Effector memory CD8-positive, alpha-beta T cell (primary cell): ENCODE measurements at places on chromosomes 6 and 20.

GRCh38 chr6:3795836-3796718 lies 44.6 kb upstream of the PXDC1 start:
- no peak overlapping the region for H3K27ac ChIP-seq
- H3K36me3 ChIP-seq, result no peaks in the 10 kb centered on the region
- no peaks in the 10 kb centered on the region for H3K4me1 ChIP-seq
- no peak overlapping the region for H3K4me3 ChIP-seq
- DNase-seq, result no peak

DNA sequence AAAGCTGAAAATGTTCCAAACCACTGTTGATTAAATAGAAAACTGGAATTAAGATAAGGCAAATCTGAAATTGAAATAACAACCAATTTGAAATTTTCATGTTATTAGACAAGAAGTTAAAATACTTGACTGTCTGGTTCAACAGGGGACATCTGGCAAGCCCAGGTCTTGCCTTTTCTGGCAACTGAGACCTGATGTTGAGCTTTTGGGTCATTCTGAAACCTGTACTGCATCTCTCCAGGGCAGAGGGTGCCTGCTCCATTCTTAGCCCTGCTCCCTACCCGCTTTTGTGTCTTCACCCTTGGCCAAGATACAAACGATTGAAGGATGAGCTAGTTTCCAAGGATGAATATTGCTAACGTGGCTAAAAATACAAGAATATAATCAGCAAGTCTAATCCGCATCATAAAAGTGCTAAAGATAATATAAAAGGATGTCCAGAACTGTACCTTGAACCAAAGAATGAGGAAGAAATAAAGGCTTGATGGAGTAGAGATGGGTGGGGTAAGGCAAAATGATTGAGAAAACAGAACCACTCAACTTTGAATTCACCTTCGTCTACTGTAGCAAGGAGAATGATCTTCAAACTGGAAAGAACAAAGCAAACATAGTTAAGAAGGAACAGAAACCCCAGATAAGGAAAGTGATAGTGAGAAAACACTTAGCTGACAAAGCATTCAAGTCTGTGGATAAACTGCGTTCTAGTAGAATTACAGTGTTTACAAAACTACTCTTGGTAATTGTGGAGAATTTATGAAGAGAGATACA lies 109.8 kb upstream of the MAN1A1 start:
- H3K4me1 ChIP-seq, result peaks cover 4% of the 10 kb centered on the region
- no peak for DNase-seq
- peaks cover 5% of the 10 kb centered on the region for H3K27me3 ChIP-seq
- no peak overlapping the region for H3K27ac ChIP-seq

- H3K27me3 ChIP-seq, result peaks cover 50% of the 10 kb centered on the region
- H3K36me3 ChIP-seq, result no peaks in the 10 kb centered on the region
- no peak for DNase-seq
- H3K4me3 ChIP-seq, result no peak overlapping the region
Measured at GRCh38 chr20:53360852-53361251, 232.8 kb downstream of the ZNF217 start.

- H3K36me3 ChIP-seq, result peaks cover 25% of the 10 kb centered on the region
- no peak for DNase-seq
- H3K27me3 ChIP-seq, result no peaks in the 10 kb centered on the region
Measured at GRCh38 chr6:36089048-36089447, 41.3 kb upstream of the MAPK13 start.

DNA sequence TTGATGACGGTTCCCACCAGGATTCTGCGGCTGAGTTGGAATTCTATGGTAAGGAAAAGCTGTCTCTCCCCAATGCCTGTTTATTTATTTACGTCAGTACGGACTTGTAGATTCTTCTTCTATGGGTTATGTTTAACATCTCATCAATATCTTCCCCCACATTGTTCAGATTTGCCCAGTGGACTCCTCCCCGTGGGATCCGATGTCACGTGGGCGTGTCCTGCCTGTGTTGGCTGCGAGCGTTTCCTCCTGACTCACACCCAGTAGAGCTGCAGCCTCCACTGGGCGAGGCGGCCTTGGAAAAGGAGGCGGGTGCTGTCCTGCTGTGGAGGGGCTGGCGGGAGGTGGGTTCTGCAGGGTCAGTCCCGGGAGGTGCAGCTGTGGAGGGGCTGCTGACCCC lies 46.8 kb upstream of the SLCO4A1 start:
- H3K4me1 ChIP-seq, result no peaks in the 10 kb centered on the region
- no peak for DNase-seq
- peaks cover 49% of the 10 kb centered on the region for H3K27me3 ChIP-seq
- H3K27ac ChIP-seq, result no peak overlapping the region
- H3K36me3 ChIP-seq, result no peaks in the 10 kb centered on the region
- H3K4me3 ChIP-seq, result no peak overlapping the region

DNA sequence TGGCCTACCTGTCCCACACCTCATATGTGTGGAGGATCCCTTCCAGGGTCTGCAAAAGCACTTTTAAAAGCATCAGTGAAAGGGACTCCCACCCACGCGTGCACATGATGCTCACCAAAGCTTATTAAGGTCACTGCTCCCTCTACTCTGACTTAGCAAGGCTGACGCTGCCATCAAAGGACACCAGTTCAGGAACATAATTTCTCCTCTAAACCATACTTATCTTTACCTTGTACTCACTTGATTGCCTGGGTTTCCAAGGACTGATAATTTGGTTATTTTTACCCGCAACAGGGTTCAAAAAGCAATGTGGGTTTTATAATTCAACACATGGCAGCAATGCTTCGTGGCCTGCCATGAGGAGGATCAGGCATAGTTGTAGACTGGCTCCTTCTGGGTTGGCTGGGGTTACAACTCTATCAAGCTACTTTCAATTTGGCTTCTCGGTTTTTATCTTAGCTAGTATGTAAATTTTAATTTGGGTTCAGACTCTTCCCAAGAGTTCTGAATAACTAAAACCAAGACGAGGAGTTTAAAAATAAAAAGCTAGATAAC lies 52.2 kb upstream of the EMILIN3 start:
- H3K4me3 ChIP-seq, result no peak overlapping the region
- H3K27me3 ChIP-seq, result no peaks in the 10 kb centered on the region
- no peak for DNase-seq
- no peak overlapping the region for H3K27ac ChIP-seq

GRCh38 chr20:15708984-15709598 lies 864.2 kb downstream of the KIF16B start:
- no peak overlapping the region for H3K27ac ChIP-seq
- no peaks in the 10 kb centered on the region for H3K4me1 ChIP-seq
- H3K4me3 ChIP-seq, result no peak overlapping the region
- H3K27me3 ChIP-seq, result no peaks in the 10 kb centered on the region
- DNase-seq, result no peak
- H3K36me3 ChIP-seq, result no peaks in the 10 kb centered on the region

GRCh38 chr6:20325641-20326421 lies 75.8 kb upstream of the E2F3 start:
- no peak overlapping the region for H3K4me3 ChIP-seq
- H3K4me1 ChIP-seq, result no peaks in the 10 kb centered on the region
- peaks cover 10% of the 10 kb centered on the region for H3K27me3 ChIP-seq
- no peak overlapping the region for H3K27ac ChIP-seq
- H3K36me3 ChIP-seq, result no peaks in the 10 kb centered on the region

GRCh38 chr6:170090561-170090960 lies 200.3 kb downstream of the DLL1 start:
- H3K4me3 ChIP-seq, result peak overlapping the region; percentile 89
- H3K36me3 ChIP-seq, result peaks cover 24% of the 10 kb centered on the region
- DNase-seq, result no peak
- H3K27ac ChIP-seq, result peak overlapping the region; percentile 92

- H3K4me1 ChIP-seq, result no peaks in the 10 kb centered on the region
- H3K36me3 ChIP-seq, result no peaks in the 10 kb centered on the region
- H3K4me3 ChIP-seq, result no peak overlapping the region
Measured at GRCh38 chr6:154086510-154086909, 47.5 kb downstream of the OPRM1 start.

- no peaks in the 10 kb centered on the region for H3K27me3 ChIP-seq
- no peak overlapping the region for H3K4me3 ChIP-seq
- H3K4me1 ChIP-seq, result no peaks in the 10 kb centered on the region
Measured at GRCh38 chr6:109790131-109790530, 99.0 kb downstream of the FIG4 start.

GRCh38 chr6:41894366-41895299 lies 542 bp downstream of the USP49 start:
- no peak overlapping the region for H3K27ac ChIP-seq
- DNase-seq, result no peak
- peaks cover 9% of the 10 kb centered on the region for H3K4me1 ChIP-seq
- H3K4me3 ChIP-seq, result no peak overlapping the region
- H3K27me3 ChIP-seq, result no peaks in the 10 kb centered on the region

- H3K4me1 ChIP-seq, result peaks cover 5% of the 10 kb centered on the region
- no peak overlapping the region for H3K4me3 ChIP-seq
- peak overlapping the region; percentile 8 for H3K27ac ChIP-seq
- peaks cover 14% of the 10 kb centered on the region for H3K27me3 ChIP-seq
- no peaks in the 10 kb centered on the region for H3K36me3 ChIP-seq
Measured at GRCh38 chr6:11785415-11785773, 6.8 kb upstream of the ADTRP start.

DNA sequence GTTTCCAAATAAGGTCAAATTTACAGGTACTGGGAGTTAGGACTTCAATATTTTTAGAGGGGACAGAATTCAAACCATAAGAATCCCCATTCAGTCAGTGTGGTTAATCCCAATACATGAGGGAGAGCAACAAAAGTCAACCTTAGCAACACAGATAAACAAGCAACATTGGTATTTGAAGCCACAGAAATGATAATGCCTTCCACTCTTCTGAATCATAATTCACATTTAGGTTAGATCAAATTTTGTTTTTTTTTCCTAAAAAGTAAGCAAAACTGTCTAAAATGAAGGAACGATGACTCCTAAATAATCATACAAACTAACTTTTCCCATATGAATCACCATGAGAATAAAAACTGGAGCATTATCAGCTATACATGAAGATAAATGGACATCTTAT lies 246.0 kb upstream of the TENT5A start:
- H3K4me3 ChIP-seq, result no peak overlapping the region

GRCh38 chr6:37354526-37355384 lies 972 bp downstream of the RNF8 start:
- H3K27ac ChIP-seq, result peak overlapping the region; percentile 98
- peaks cover 45% of the 10 kb centered on the region for H3K4me1 ChIP-seq
- no peaks in the 10 kb centered on the region for H3K27me3 ChIP-seq

DNA sequence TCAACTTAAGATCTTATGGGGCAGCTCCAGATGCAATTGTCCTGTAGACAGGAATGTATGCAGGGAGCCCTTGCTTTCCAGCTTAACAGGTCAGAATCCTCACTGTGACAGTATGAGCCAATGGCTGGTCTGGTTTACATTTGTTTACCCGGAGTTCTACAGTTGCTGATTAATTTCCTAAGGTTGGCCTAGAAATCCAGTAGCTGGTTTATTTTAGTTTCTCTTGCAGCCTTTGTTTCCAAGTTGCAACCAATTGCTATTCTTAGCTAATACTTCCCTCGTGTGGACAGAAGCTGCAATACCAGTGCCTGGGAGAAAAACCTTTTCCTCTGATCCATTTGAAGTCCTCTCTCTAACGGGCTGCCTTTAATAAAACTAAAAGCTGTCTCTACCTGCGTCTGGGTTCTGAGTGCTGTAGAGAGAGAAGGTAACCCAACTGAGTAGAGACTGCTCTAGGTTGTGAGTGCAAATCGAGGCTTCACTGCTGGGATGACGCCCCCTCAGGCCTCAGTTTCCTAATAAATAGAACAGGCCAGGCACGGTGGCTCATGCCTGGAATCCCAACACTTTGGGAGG lies 45.9 kb downstream of the ZNF217 start:
- H3K36me3 ChIP-seq, result no peaks in the 10 kb centered on the region
- no peak for DNase-seq
- no peaks in the 10 kb centered on the region for H3K27me3 ChIP-seq
- H3K4me1 ChIP-seq, result peaks cover 5% of the 10 kb centered on the region

DNA sequence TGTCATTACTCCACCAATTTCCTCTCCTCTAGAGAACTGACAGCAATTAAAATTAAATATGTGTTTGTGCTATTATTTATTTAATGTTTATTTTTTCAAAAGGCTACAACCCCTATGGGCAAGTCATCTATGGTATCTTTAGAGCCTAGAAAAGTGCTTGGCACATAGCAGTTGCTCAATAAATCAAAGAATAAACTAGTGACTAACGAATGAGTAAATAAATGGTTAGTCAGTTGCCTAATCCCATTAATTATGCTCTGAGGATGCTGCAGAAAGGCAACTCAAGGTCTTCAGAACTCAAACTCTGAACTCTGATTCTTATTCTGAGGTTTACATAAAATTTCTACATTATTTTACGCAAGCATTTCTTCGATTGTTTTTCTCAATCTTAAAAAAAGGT lies 193.0 kb upstream of the TSHZ2 start:
- DNase-seq, result no peak
- no peak overlapping the region for H3K27ac ChIP-seq
- no peaks in the 10 kb centered on the region for H3K4me1 ChIP-seq
- H3K27me3 ChIP-seq, result peaks cover 38% of the 10 kb centered on the region
- no peak overlapping the region for H3K4me3 ChIP-seq
- no peaks in the 10 kb centered on the region for H3K36me3 ChIP-seq

DNA sequence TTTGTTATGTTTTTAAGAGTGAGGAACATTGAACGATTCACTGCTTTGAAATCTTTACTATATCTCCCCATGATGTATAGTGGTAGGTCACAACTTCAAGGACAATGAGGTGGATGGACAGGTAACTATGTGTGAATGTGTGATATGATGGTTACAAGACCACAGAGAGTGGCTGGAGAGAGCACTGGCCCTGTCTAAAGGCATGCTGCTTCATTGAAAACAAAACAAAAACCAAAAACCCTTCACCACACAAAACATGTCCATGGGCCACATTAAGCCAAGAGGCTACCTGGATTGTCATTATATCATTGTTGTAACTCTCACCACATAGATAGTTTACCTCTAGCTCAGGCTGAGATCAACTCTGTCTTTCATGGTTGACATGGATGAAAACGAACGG lies 180.6 kb upstream of the TENT5A start:
- H3K36me3 ChIP-seq, result no peaks in the 10 kb centered on the region
- H3K4me1 ChIP-seq, result no peaks in the 10 kb centered on the region
- no peak overlapping the region for H3K27ac ChIP-seq
- H3K4me3 ChIP-seq, result no peak overlapping the region
- H3K27me3 ChIP-seq, result no peaks in the 10 kb centered on the region

GRCh38 chr6:7561153-7561964 lies 19.9 kb downstream of the DSP start:
- no peaks in the 10 kb centered on the region for H3K4me1 ChIP-seq
- no peak overlapping the region for H3K4me3 ChIP-seq
- H3K36me3 ChIP-seq, result peaks cover 2% of the 10 kb centered on the region
- H3K27me3 ChIP-seq, result peaks cover 74% of the 10 kb centered on the region
- H3K27ac ChIP-seq, result no peak overlapping the region
- DNase-seq, result no peak
